ENCODE measurements at places on chromosomes 2 and 18.

- DNase-seq = no peak
Measured at GRCh38 chr2:189624648-189625355, 36.5 kb upstream of the ASNSD1 start.

- no peak for DNase-seq
Measured at GRCh38 chr2:113791697-113792590, 35.5 kb upstream of the SLC35F5 start.

DNA sequence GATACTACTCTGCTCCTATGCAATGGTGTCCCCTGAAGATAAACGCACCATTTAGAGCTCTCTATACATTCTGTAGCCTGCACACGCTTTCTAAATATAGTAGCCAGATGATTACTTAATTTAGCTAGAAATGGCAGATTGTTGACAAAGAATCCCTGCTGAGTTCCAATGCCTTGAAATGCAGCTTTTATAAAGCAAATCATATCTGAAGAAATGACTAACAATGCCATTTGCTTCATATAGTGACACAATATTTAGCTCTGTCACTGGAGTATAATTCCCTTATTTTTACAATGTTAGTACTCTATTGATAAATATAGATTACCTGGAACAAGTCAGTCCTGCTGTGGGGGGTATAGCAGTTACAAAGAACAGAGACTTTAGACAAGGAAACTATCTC, 166.2 kb downstream of the CDCA7 start:
- DNase-seq = no peak

DNA sequence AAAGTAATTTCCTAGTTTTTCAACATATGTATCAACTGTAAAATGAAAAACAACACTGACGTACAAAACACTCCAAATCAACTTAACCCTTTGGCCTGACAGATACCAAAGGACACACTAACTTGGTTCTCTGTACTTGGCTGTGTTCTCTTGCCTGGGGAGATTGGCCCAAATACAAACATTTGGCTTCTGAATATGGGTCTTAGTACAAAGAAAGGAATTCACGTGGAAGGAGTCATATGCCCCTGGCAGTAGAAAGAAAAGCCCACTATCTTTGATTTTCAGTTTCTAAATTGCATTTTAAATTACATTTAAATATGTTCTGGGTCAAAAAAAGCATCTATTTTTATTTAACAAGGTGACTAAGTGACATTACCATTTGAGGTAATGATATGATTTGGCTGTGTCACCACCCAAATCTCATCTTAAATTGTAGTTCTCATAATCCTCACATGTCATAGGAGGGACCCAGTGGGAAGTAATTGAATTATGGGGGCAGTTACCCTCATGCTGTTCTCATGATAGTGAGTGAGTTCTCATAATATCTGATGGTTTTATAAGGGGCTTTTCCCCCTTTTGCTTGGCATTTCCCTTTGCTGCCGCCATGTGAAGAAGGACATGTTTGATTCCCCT, 153.6 kb upstream of the CCDC195 start:
- DNase-seq = no peak

GRCh38 chr18:50590593-50590992, 30.7 kb downstream of the MAPK4 start:
- no peak for DNase-seq

DNA sequence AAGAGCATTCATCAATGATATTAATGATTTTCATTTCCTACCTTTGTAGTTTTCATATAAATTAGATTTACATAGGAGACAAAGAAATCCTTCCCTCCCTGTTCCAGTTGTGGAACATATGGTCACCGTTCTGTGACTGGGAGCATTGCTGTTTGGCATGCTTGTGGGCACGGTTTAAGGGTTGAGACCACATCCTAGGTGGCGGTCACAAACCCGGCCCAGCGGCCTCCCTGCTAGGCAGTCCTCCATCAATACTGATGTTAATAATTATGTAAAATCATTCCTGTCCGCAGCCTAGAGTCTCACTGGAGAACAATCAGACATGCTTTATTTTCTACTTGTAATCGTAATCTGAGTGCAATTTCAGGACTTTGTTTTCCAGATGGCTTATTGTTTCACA, 117.9 kb downstream of the AGAP1 start:
- DNase-seq = no peak

- no peak for DNase-seq
Measured at GRCh38 chr2:196059491-196059960, 9.1 kb downstream of the DNAH7 start.

DNA sequence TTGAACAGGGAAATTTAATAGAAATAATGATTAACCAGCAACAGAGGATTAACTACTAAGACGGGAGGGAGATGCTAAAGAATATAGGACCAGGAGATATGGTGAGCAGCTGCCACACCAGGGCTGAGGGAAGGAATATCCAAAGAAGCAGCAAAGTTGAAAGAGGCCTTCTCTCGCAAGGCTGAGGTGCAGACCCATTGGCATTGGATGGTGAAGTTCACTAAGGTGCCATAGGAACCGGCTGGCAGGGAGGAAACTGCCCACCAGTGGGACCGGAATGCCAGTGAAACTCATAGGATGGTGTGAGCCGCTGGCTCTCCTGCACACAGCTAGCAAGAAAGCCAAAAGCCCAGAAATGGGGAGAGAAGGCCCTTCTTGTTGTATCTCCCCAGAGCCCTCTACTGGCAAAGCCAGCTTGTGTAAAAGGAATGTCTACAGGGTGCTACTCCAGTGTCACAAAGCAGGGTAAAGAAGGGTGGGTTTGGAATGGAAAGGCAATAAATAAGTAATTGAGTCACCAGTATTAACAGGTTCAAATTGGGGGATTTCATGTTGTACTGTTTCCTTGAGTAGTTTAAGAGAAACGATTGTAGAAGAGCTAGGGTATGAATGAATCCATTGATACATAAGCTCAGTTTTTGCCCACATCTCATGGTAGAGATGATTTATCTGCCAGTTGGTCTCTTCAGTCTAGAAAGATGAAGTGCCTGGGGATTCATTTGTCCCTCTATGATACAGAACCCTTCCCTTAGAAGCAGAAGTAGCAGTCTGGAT, 36.0 kb downstream of the FARP2 start:
- no peak for DNase-seq

All from pancreas (tissue), 10 donors.